ENCODE measurements at places on chromosomes 13 and 19.

DNA sequence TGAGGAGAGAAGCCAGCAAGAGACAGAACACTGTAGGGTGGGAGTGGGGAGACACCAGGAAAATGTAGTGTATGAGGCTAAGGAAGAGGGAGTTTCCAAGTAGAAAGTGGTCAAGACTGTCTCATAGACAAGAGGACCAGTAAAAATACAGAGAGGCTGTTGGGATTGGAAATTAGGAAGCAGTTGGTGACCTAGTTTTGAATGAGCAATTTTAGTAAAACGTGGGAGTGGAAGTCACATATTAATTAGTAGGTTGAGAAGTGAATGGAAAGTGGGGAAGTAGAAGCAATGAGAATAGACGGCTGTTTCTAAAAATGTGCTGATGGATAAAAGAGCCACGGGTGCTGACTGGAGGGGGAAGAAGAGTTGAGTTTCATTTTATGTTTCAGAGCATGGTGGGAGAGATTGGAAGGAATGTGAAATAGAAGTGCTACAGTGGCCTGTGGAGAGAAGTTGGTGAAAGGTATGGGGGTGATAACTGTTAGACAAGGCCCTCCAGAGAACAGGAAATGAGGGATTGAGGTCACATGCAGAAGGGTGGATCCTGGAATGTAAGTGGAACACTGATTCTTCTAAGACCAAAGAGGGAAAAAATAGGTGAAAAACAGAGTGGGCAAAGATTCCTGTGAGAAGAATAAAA lies 247.3 kb downstream of the MTUS2 start:
- no peak for DNase-seq

GRCh38 chr19:41531438-41532311 lies 44.3 kb upstream of the CEACAM21 start:
- peak; percentile 24 for DNase-seq

GRCh38 chr13:36282821-36283432 lies 14.7 kb downstream of the CCDC169 start:
- DNase-seq, result no peak

GRCh38 chr19:19385896-19386869 lies 19.3 kb upstream of the GATAD2A start:
- DNase-seq, result no peak

DNA sequence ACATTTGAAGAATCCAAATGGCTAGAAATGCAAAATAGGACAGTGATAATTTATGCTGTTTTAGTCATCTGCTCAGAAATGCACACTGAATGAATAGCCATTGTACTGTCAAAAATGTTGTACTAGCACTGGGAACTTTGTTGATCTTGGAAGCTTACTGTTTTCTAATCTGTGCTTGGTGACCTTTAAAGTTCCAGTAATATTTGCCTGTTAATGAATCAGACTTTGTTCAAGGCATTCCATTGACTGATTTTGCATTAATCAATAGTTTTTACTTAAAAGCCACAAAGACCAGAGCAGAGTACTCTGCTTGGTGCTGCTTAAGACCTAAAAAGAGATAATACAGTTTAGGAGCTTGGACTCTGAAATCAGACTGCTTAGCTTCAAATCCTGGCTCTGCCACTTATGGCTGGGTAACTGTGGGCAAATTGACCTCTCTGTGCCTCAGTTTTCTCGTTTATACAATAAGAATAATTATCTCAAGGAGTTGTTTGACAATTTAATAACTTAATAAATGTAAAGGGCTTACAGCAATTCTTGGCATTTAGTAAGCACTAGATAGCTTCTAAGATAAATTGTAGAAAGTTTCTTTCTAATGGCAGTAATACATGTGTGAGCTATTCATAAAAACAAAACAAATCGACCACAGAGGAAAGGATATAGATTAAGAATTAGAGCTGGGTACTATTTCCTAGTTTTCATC lies 4.6 kb upstream of the SLAIN1 start:
- no peak for DNase-seq

- DNase-seq, result no peak
Measured at GRCh38 chr13:95228130-95228529, 73.1 kb downstream of the ABCC4 start.

DNA sequence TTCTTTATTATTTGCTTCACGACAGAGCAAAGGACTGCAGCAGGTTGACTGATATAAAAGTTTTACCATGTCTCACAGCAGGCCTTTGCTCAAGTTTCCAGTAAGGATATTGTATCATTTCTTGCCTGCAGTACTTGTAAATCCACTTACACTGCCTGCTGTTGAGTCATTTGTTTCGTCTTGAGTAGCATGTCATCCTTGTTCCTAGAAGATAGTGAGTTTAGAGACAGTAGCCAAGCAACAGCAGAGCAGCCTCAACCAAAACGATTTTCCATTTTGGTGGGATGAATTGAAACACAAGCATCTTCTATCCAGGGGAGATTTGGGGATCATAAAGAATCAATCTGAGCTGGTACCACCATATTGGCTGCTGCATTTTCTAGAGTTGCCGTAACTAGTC lies 24.0 kb upstream of the ALOX5AP start:
- peak; percentile 16 for DNase-seq

DNA sequence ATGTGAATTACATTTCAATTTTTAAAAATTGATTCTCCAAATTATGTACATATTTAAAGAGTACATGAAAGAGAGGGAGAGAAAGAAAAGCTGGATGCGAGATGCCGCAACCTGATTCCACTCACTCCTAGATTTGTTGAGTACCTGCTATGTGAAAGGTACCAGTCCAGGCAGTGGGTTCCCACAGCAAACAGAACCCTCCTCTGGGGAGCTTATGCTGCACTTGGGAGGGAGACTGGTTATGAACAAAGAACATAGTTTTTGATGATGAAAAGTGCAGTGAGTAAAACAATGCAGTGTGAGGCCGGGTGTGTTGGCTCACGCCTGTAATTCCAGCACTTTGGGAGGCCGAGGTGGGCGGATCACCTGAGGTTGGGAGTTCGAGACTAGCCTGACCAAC lies 43.4 kb downstream of the ACTN4 start:
- DNase-seq, result no peak

GRCh38 chr13:48526286-48526685 lies 6.6 kb downstream of the RCBTB2 start:
- no peak for DNase-seq

All from fibroblast of the conjunctiva (primary cell).